ENCODE measurements at places on chromosomes 4 and X. TPM values are rescaled to one million over a fixed set of nuclear protein-coding genes. Genes with fewer than 3 reads are reported as not detected.

Gene UGT2B17
- not detected for polyA plus RNA-seq

Gene DMD
- 17.4 TPM for polyA plus RNA-seq

GRCh38 chr4:95505151-95505550, 43.6 kb downstream of the UNC5C start:
- DNase-seq, result no peak

- no peak for DNase-seq
These were observed 15.8 kb upstream of the RGS12 start for GRCh38 chr4:3276986-3277385.

Gene HS3ST1
- 2.2 TPM for polyA plus RNA-seq

- DNase-seq, result no peak
These were observed 12.1 kb upstream of the KLHL13 start for GRCh38 chrX:118128724-118129123.

GRCh38 chr4:172515266-172515879, 653.2 kb upstream of the GALNT7 start:
- DNase-seq, result no peak

- no peak for DNase-seq
These were observed 78.4 kb downstream of the PWWP3B start for GRCh38 chrX:106246511-106246910.

- DNase-seq, result peak; percentile 37
These were observed 37.2 kb downstream of the ATP2B3 start for GRCh38 chrX:153554519-153555167.

DNA sequence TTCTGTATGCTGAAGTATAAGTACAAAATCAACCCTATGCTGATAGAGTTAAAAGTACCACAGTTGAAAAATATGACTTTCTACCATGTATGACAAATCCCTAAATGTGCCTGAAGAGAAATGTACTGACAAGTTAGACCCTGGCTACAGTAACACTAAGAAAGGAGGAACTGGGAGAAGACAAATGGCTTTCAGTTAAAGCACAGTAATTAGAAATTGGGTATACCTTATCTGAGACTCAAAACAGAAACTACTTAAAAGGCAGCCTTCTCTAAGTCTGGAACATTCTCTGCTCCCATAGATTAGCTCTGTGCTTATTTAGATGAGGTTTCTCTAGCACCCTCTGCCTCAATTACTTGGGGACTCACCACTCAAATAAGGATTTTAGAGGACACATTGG, 189.1 kb downstream of the GPC3 start:
- no peak for DNase-seq

Gene CHRDL1
- polyA plus RNA-seq, result 12.1 TPM

- peak; percentile 28 for DNase-seq
These were observed at the start of gene ARMCX4 for GRCh38 chrX:101485212-101485949. Gene ARMCX4, plus strand, starts transcription at chrX:101485456. Its CDS starts 3,134 bp downstream, at chrX:101488590.

DNA sequence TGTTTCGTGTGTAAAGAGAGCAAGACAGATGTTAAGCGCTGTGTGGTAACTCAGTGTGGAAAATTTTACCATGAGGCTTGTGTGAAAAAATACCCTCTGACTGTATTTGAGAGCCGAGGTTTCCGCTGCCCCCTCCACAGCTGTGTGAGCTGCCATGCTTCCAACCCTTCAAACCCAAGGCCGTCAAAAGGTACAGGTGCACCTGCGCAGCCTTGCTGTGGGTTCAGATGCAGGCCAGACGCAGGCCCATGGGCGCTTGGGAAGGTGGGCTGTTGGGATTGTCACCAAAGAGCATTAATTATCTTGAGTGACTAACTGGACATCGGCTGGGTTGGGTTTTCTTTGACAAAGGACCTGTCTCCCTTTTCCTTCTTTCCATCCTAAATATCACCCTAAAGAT, 55.4 kb downstream of the NELFA start:
- DNase-seq, result no peak

Gene CTAG1B
- polyA plus RNA-seq, result not detected

DNA sequence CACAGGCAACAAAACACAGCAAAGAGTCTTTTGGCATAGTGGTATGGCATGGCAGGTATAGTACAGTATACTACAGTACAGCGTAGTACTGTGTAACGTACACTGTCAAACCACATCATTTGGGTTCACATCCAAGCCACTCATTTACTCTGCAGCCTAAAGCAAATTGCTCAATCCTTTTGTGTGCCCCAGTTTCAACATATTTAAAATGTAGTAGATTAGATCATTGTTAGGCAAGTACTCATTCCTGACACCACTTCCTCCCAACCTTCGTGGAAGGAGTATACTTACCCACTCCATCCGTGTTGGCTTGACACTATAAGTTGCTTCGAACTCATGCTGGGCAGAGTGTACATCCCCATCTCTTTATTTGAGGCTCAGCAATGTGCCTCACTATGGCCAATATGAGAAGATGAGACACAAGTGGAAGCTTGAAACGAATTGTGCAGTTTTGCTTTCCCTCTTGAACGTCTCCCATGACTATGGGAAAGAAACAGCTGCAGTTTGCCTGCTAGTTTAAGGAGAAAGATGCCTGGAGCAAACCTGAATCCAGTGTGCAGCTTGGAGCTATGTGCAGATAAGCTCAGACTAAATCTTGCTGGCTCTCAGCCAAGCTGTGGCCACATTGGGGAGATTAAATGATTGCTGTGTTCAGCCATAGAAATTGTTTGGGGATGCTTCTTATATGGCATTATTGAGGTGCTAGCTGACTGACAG, 85.7 kb upstream of the TBL1X start:
- no peak for DNase-seq

GRCh38 chr4:149933883-149934282, 118.2 kb upstream of the IQCM start:
- no peak for DNase-seq

GRCh38 chr4:165355900-165356300, 22.9 kb upstream of the CPE start:
- no peak for DNase-seq

- DNase-seq, result no peak
These were observed 145.8 kb upstream of the ATP6AP2 start for GRCh38 chrX:40434947-40435346.

DNA sequence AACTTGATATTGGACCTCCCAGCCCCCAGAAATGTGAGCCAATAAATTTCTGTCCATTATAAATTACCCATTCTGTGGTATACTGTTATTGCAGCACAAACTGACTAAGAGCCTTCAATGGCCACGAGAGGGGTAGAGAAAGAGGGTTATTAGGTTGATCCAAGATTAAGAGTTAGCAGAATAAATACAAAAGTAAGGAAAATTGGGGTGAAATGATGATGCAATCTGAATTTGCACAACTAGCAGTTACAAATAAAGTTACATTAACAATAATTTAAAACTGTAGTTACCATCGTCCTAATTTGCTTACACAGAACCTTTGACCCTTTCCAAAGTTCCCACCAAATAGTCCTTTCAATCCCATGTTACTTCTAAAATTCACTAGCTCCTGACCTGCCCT, 54.2 kb downstream of the F8 start:
- no peak for DNase-seq

DNA sequence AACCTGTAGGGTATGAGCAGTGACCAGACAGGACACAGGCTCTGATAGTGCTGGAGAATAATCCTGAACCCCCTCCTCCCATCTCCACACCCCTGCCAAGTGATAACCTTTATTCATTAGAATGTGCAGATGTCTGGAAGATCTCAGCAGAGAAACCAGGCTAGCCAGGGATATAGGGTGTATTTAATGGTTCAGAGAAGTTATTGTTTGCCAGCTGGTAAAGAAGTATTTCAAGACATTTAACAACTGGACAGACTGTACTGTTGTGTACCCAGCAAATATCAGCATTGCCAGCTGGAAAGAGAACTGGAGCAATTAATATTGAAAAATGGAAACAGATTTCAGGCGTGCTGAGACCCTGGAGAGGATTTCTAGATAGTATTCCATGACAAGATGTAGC, 94.5 kb downstream of the RASGEF1B start:
- DNase-seq, result no peak

Gene INTU
- 25.1 TPM for polyA plus RNA-seq

DNA sequence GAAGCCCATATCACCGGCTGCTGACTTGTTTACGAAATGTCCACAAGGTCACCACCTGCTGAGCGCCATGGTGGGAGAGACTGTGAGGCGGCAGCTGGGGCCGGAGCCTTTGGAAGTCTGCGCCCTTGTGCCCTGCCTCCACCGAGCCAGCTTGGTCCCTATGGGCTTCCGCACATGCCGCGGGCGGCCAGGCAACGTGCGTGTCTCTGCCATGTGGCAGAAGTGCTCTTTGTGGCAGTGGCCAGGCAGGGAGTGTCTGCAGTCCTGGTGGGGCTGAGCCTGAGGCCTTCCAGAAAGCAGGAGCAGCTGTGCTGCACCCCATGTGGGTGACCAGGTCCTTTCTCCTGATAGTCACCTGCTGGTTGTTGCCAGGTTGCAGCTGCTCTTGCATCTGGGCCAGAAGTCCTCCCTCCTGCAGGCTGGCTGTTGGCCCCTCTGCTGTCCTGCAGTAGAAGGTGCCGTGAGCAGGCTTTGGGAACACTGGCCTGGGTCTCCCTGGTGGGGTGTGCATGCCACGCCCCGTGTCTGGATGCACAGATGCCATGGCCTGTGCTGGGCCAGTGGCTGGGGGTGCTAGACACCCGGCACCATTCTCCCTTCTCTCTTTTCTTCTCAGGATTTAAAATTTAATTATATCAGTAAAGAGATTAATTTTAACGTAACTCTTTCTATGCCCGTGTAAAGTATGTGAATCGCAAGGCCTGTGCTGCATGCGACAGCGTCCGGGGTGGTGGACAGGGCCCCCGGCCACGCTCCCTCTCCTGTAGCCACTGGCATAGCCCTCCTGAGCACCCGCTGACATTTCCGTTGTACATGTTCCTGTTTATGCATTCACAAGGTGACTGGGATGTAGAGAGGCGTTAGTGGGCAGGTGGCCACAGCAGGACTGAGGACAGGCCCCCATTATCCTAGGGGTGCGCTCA, 8.7 kb upstream of the MSANTD1 start:
- no peak for DNase-seq
